ENCODE measurements at places on chromosomes 5 and 9.

GRCh38 chr5:128749136-128749898 lies 211.3 kb upstream of the FBN2 start:
- DNase-seq, result no peak

DNA sequence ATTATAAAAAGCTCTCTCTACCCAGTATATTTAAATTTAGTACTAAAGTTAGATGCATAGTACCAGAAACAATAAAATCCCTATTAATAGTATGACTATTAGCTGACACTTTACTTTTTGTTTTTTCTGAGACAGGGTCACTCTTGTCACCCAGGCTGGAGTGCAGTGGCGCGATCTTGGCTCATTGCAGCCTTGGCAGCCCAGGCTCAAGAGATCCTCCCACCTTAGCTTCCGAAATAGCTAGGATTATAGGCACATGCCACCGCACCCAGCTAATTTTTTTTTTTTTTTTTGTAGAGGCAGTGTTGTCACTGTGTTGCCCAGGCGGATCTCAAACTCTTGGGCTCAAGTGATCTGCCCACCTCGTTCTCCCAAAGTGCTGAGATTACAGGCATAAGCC lies 8.0 kb downstream of the CCNG1 start:
- no peak for DNase-seq

- DNase-seq, result no peak
These were observed 1.3 kb downstream of the ASTN2 start for GRCh38 chr9:117413346-117414219.

DNA sequence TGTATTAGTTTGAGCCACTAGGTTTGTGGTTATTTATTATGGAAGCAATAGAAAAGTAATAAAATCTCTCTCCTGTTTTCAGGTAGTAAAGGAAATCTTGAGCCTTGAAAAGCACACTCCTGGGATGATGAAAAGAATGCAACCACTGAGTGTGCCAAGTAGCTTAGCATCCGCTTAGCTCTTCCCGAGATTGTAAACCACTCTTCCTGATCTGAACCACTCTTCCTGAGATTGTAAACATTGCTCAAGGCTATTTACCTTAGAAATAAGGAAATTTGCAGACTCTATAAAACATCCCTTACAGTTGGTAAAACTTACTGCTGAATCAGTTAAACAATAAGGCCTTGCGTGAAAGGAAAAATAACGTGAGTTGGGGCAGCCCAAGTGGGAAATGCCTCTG lies 17.4 kb upstream of the IL33 start:
- no peak for DNase-seq

- DNase-seq, result no peak
These were observed 54.4 kb upstream of the FAM120AOS start for GRCh38 chr9:93507768-93508167.

Measured in type B pancreatic cell (in vitro differentiated cells).